ENCODE measurements at places on chromosomes 13 and 19.

- no peak for DNase-seq
Observed at GRCh38 chr13:31214435-31214834, 14.7 kb downstream of the B3GLCT start.

DNA sequence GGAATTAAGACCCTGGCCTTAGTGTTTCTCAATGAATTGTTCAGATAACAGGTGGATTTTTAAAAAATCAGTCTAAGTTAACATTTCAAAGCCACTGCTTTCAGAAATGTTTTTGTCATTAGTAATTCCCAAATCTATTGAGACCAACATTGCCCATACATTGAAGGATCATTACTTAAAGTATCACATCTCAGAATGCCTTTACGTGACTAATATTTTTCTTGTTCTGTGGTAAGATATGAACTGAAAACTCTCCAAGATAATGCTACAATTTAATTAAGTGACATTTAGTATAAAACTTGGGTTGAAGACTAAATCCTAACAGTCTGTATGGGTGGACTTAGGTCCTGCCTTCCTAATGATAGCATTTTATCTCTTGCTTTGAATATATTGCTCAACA, 59.4 kb upstream of the POSTN start:
- DNase-seq = no peak

DNA sequence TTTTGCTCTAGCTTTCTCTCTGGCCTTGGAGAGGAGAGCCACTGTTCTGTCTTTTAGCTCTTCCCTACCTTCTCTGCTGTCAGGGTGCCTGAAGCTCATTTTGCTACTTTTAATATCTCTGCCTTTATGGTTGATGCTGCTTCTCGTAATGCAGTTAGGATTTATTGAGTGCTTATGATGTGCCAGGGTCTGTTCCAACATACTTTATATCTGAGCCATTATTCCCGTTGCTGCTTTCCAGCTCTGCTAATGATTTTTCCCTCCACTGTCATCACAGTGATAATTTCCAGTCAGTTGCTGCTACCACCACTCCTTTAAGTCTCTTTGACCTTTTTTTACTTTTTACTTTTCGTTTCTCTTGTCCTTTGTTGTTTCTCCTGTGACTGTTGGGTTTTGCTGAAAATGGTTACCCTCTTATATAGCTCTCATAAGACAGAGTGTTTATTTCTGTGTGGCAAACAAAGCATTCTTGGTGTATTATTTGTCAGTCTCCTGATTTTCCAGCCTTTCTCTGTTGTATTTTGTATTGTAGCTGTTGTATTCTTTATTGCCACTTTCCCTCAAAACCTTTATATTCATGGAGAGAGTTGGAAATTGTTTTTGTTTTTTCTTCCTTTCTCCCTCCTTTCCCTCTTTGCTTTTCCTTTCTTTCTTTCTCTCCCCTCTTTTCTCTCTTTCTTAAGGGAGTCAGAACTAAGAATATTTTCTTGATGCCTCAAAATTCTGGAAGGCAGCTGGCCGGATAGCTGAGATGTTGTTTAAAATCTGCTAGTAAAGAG, 37.4 kb downstream of the COG6 start:
- no peak for DNase-seq

GRCh38 chr19:34179066-34179465, 6.8 kb downstream of the LSM14A start:
- no peak for DNase-seq

GRCh38 chr13:76597868-76598267, 288.3 kb downstream of the KCTD12 start:
- DNase-seq = no peak

- DNase-seq = no peak
Observed at GRCh38 chr13:92530364-92530763, 696.2 kb upstream of the GPC6 start.

- DNase-seq = no peak
Observed at GRCh38 chr19:52520013-52520412, 7.5 kb upstream of the ZNF808 start.

DNA sequence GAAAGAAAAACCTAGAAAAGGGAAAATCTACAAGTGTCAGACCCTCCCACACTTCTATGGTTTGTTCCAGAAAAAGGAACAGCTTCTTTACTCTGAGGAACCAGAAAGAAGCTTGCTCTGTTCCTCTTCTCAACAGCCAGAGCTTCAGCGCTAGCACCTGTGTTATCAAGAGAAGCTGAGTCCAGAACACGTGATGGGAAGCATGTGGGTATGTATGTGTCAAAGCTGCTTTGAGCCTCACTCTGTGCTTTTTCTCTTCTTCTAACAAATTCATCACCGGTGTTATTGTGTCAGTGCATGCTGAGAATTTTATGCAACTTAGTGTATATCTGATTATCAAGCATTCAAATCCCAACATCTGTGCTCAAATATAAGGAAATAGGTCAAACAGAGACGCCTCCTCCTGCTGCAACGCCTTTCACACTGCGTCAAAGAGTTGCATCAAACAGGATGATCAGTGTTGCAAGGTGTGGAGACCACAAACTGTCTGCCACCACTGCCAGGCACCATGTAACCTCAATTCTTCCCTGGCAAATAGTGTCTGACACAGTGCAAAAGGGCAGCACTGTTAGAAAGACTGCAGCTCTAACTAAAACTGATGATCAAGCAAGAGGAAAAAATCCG, 83.9 kb downstream of the LRRC63 start:
- peak; percentile 71 for DNase-seq

DNA sequence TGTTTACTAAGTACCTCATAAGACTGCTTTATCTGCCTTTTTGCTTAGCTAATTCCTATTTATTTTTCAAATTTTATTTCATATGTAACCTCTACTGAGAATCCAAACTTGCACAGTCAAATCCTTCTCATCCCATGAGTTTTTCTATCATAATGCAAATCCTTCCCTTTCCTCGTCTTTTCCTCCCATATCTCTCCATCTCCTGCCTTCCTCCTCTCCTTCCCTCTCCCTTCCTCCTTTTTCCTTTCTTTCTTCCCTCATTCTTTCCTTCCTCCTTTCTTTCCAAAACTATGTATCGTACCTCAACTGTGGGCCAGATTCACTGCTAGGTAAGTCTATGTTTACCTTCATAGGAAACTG, 201.4 kb upstream of the TMTC4 start:
- DNase-seq = no peak

GRCh38 chr13:98112456-98112855, 30.4 kb upstream of the FARP1 start:
- DNase-seq = no peak

- DNase-seq = no peak
Observed at GRCh38 chr13:39951301-39951700, 295.8 kb downstream of the COG6 start.

DNA sequence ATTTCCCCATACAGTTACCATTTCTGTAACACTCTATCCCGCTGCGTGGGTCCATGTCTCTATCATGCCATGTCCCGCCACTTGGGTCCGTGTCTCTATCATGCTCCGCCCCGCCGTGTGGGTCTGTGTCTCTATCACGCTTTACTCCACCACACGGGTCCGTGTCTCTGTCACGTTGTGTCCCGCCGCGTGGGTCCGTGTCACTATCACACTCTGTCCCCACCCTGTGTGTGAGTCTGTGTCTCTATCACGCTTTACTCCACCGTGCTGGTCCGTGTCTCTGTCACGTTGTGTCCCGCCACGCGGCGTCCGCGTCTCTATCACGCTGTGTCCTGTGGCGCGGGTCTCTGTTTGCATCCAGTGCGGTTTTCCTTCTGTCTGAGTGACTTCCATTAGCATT, 11.6 kb downstream of the ADPRHL1 start:
- no peak for DNase-seq

DNA sequence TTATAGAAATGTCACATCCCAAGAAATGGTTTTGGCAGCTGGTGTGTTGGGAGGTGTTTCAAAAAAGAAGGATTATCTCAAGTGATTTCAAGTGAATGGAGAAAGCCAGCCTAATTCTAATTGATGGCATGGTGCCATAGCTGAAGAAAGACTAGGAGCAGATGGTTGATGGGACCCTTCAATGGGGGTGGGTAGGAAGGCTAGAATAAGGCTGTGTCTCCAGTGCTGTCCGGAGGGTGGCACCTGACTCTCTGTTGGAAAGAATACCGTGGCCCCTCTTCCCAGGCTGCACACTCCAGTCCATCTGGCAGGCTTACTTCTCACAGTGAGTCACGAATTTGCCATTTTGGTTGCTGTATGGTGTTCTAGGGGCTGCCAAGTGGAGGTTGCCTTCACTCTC, 51.0 kb upstream of the GPR12 start:
- no peak for DNase-seq

- no peak for DNase-seq
Observed at GRCh38 chr13:77820431-77821149, 98.0 kb downstream of the EDNRB start.

GRCh38 chr13:53447863-53448262, 419.2 kb downstream of the OLFM4 start:
- no peak for DNase-seq
